Small intestine (tissue), 16 donors: ENCODE measurements at places on chromosomes 2 and 18.

- DNase-seq, result no peak
Measured at GRCh38 chr18:50465211-50466153, 90.6 kb downstream of the SKA1 start.

GRCh38 chr2:38497670-38498037, 105.1 kb downstream of the HNRNPLL start:
- DNase-seq, result peak; percentile 36

- no peak for DNase-seq
Measured at GRCh38 chr2:19723021-19723420, 178.8 kb downstream of the TTC32 start.

- DNase-seq, result peak; percentile 85
Measured at GRCh38 chr2:195657634-195658540, 861 bp downstream of the SLC39A10 start.

GRCh38 chr18:47036927-47037578, 1.6 kb upstream of the ELOA2 start:
- no peak for DNase-seq
